ENCODE measurements at places on chromosomes 5 and 9.

GRCh38 chr5:9894571-9895301, 264.6 kb upstream of the TAS2R1 start:
- no peak for DNase-seq

DNA sequence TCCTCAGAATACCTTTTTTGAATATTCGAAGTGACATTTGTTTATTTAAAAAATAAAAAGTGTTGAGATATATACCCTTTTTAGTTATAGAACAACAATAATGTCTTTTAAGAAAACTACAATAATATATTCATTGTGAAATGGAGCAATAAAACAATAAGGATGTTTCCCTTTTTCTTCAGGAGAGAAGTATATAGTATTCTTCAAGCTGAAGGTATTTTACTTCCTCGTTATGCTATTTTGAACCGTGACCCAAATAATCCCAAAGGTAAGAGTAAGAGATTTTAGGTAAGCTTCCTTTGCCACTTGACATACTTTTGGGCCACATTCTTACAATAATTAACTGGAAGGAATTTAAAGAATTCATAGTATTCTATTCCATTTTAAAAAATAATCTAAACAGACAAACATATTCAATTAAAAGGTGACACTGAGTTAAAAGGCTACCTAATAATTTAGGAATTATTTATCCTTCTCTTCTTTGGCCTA, 18.1 kb downstream of the PPIP5K2 start:
- DNase-seq: no peak

DNA sequence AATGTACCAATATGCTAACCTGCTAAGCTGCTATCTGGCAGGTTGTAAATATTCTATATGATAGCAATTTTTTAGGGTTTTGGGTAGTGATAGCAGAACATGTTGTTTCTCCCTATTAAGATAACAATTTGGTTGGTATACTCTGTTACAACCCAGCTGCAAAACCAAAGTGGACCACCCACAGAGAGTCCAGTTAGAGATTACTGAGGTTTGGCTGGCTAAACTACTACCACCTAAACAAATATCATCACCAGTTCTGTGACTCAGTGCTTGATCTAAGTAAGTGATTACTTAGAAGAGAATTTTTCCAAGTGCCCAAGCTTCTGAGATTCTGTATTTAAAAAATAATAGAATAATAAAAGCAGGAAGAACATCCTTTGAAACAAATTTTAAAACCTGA, 72.3 kb downstream of the XRCC4 start:
- DNase-seq: no peak

GRCh38 chr9:35847792-35848572, 19.0 kb downstream of the TMEM8B start:
- no peak for DNase-seq

GRCh38 chr5:142017832-142018427, 5.1 kb upstream of the GNPDA1 start:
- no peak for DNase-seq

DNA sequence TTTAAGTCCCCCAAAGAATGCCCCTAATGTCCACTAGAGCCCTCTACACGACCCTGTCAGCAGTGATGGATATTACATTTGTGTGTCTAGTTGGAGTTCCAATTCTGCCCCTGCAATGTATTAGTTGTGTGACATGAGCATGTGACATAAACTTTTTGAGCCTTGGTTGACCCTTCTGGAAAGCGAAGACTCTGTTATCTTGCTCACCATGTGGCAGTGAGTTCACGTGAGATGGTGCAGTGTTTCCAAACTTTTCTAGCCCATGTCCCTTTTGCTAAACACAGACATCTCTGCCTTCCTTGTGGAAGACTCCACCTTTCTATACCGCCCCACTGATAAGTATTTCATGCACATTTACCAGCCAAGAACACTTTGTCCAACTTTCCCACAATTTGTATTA, 87.0 kb upstream of the BOD1 start:
- DNase-seq: no peak

DNA sequence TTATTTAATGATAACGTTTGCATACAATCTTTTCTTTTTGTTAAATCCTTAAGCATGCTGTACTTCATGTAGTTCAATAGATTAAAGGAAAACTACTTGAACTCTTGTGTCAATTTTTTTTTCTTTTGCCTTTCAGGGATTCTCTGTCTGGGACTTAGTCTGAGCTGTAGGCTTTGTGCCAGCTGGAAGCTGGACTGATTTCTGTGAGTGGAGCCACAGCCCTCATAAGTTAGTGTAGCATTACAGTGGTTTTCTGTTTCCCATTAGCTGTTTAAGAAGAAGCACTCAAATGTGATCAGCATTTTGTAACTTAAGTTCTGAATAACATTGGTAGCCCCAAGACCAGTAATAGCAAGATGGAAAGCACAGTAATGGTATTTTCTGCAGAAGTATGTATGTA, 330.6 kb upstream of the MEF2C start:
- DNase-seq: no peak

DNA sequence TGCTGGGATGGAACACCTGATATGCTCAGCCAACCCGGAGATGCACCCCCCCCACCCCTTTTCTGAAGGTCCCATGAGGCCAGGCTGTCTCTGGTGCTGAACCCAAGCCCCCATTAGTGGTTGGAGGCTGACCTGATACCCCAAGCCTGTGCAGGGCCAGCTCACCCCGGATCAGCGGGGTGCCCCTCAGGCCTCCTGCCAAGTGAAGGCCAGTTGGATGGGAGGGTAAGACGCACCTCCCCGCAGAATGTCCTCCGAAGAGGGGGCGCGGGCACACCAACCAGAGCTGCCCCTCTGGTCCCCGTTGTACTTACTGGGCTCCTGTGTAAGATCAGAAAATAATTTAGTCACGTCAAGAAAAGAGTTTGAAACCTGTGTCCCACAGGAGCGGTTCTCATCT, 76.8 kb upstream of the OTULINL start:
- DNase-seq: no peak

DNA sequence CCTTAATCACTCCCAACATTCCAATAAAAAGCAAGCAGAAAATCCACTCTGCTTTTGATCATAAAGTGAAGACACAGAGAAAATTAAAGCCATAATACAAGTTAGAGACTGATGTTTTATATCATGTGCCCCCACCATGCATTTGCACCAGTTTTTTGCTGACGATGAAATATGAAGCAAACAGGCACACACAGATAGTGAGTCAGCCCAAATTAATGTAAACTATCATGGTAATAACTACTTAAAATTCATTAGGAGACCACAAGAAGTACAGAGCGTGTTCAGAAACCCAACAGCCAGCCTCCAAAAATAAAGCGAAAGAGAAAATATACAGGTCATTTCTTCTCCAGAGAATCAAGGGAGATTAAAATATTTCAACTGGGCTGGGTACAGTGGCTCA, 46.4 kb upstream of the KDM4C start:
- DNase-seq: no peak

- no peak for DNase-seq
Measured at GRCh38 chr5:180816608-180817534, 14.3 kb upstream of the MGAT1 start.

DNA sequence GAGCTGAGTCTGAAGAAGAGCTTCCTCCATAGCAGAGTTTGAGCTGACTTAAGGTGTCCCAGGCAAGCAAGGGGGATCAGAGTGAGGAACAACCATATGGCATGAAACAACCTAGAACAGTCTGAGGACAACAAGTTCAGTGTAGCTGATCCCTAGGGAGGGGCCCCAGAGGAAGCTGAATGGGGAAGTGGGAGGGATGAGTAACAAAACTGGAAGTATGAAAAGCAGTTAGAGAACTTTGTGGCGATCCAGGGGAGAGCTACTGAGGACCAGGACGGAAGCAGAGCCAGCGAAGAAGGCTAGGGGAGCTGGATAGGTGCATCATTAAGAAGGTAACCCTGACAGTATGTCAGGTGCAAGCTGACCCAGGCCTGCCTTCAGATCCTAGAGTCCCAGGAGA, 580.8 kb downstream of the BNC2 start:
- no peak for DNase-seq

DNA sequence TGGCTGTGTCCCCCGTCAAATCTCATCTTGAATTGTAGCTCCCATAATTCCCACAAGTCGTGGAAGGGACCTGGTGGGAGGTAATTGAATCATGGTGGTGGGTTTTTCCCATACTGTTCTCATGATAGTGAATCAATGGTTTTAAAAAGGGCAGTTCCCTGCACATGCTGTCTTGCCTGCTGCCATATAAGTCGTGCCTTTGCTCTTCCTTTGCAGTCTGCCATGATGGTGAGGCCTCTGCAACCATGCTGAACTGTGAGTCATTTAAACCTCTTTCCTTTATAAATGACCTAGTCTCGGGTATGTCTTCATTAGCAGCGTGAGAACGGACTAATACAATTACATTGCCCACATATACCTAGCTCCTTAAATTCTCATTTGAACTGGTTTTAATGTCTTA, 353.0 kb upstream of the KLF4 start:
- DNase-seq: no peak

DNA sequence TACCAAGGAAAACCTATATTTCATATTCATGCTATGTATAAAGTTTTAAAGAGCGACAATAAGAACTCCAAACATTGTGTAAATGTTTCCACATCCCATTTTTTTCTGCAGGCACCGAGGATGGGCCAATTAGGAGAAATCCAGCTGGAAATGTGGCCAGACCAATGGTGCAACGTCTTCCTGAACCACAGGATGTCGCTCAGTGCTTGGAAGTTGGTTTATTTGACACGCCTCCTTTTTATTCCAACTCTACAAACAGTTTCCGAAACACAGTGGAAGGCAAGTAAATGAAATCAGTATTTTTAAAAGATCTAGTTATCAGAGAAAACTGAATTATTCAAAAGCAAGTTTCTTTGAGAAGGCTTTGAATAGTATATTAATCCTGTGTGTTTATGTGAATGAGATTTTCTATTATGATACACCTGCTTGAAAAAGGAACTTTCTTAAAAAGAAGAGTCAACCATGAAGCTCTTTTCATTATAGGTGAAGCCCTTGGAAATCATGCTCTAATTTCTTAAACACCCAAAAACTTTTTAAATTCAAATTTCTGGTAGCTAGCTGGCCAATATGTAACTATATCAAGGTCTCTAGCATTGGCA, 9.1 kb downstream of the TYRP1 start:
- DNase-seq: no peak

- no peak for DNase-seq
Measured at GRCh38 chr5:170273968-170274710, 23.4 kb downstream of the LCP2 start.

DNA sequence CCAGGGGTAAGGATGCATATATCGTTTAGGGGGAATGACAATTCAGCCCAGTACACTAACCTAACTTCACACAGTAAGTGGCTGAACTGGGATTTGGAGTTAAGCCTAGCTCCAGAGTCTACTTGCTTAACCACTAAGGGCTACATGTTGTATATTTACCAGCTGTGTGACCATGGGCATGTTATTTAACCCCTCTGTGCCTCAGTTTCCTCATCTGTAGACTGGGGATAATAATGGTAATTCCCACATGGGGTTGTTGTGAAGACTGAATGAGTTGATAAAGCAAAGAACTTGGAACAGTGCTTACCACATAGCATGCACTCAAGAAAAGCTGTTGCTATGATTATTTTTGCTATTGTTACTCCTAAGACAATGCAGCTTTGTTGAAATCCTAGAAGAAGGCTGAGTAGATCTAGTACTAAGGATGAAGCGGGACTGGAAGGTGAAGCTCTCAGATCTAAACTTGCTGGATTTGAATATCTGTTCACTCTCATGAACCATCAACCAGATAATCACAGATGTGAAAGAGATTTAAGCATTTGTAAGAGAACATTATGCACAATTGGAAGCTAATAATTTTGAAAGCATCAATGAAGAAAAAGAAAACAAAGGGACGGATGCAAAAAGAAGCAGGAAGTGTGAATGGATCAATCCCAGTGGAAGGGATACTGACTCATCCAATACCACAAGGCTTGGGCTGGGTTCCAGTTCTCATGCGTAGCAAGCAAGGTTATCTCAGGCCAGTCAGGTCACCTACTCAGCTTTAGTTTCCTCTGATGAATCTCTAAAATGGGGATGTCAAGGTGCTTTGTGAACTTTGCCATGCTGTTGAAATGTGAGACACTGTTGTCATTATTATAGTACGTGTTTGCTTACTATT, 78.5 kb upstream of the TBC1D2 start:
- no peak for DNase-seq

DNA sequence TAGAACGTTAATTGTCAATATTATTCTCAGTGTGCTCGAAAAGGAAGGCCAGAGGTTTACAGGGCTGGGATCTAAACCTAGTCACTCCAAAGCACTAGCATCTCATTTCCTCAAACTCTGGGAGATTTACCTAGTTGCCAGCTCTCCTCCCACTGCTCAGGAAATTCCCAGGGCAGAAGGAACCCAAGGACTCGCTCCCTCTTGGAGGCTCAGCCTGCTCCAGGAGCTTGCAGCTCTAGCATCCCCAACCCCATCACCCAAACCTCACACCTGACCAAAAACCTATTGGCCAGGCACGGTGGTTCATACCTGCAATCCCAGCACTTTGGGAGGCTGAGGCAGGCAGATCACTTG, 26.0 kb downstream of the SERINC5 start:
- DNase-seq: no peak

- DNase-seq: no peak
Measured at GRCh38 chr5:127997201-127997704, 86.3 kb upstream of the SLC12A2 start.

DNA sequence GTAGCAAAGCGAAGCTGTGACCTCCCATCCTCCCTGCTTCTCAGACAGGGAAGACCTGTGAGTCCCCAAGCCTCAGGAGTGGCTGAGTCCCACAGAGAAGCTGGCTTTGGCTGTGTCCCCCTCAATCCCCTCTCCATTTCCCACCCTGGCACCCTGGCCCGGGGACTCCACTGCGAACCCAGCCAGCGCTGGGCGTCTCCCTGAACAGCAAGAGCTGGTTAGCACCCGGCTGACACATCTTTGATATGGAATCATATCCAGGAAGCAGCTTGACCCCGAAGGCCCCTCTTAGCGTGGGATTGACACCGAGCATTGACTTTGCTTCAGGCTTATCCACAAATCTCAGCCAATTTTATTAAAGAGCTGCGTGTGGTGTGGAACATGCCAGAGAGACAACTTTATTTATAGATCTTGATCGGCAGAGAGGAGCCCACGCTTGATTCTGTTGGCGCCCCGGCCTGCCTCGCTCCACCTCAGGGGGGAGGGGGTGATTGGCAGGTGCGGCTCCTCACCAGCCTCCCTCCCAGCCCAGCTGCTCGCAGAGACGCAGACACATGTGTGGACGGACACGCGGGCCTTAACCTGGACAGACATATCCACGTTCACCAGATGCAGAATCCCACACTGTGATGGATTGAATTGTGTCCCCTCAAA, 120.7 kb upstream of the MVB12B start:
- DNase-seq: no peak

GRCh38 chr5:102713682-102714231, 41.3 kb upstream of the PAM start:
- DNase-seq: no peak

GRCh38 chr9:137880976-137881530, 3.5 kb downstream of the CACNA1B start:
- no peak for DNase-seq

- no peak for DNase-seq
Measured at GRCh38 chr9:9257999-9258498, 1354.8 kb downstream of the PTPRD start.

- no peak for DNase-seq
Measured at GRCh38 chr5:106910486-106910885, 760.3 kb downstream of the EFNA5 start.

All from stimulated activated CD4-positive, alpha-beta T cell treated with anti-CD3 and anti-CD28 coated beads, Interleukin-1b, Interleukin-23, amount 100 ng/mL, for 1 hour (primary cell).